CD4-positive, alpha-beta T cell treated with Interleukin-15 for 4 hours (primary cell): ENCODE measurements at places on chromosomes 11 and 22.
A peak's percentile ranks its signal among the peaks of the same experiment; 100 is the strongest.

DNA sequence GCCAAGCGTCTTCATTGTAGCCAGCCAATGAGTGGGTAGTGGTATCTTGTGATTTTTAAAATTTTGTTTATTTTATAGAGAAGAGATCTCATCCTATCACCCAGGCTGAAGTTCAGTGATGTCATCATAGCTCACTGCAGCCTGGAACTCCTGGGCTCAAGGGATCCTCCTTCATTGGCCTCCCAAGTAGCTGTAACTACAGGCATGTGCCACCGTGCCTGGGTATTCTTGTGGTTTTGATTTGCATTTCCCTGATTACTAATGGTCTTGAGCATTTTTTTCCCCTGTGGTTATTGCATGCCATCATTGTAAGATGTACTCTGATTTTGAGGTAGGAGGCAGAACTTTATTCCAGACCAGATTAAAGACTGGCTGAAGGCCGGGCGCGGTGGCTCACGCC, 2.4 kb upstream of the DENND6B start:
- DNase-seq, result no peak

- peak; percentile 78 for DNase-seq
Observed at GRCh38 chr22:19970479-19971275, 29.1 kb upstream of the TXNRD2 start.

GRCh38 chr11:111944651-111945051, 7.5 kb downstream of the DIXDC1 start:
- DNase-seq, result peak; percentile 22

- peak; percentile 46 for DNase-seq
Observed at GRCh38 chr11:94519478-94520084, 7.3 kb downstream of the C11orf97 start.

DNA sequence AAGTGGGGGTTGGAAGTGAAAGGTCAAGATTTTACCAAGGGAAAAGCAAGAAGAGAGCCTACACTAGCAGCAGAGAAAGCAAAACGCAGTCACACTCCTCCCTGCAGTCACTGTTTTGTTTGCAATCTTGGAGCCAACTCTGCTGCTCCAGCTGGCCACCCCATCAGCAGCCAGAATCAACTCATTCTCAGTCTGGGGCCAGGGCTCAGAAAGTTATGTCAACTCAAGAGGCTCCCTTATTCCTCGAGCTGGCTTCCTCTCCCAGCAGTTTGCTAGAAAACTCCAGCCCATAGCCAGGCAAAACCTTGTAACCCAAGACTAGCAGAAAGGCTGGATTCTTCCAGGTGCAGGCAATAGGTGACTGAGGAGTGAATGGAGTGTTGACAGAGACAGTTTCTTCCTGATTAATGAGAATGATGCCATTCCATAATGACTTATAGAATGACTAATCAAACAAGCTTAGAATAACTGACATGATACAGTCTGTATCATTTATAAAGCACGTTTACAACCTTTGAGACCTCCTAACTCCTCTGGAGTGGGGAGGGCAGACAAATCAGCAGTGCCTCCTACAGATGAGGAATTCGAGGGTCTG, 53.4 kb downstream of the P4HA3 start:
- no peak for DNase-seq

DNA sequence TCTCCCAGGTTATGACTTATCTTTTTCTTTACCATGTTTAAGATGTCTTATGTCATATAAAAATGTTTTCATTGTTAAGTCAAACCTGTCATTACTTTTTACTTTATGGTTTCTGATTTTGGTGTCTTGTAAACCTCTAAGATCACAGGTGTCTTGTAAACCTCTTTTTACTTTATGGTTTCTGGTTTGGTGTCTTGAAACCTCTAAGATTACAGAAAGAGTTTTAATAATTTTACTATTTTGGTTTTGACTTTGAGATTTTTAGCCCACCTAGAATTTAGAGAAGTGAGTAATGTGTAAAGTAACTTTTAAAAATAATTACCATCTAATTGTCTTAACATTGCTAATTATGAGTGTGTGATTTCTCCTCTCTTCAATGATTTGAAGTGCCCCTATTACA, 2.6 kb downstream of the CSF2RB start:
- no peak for DNase-seq

DNA sequence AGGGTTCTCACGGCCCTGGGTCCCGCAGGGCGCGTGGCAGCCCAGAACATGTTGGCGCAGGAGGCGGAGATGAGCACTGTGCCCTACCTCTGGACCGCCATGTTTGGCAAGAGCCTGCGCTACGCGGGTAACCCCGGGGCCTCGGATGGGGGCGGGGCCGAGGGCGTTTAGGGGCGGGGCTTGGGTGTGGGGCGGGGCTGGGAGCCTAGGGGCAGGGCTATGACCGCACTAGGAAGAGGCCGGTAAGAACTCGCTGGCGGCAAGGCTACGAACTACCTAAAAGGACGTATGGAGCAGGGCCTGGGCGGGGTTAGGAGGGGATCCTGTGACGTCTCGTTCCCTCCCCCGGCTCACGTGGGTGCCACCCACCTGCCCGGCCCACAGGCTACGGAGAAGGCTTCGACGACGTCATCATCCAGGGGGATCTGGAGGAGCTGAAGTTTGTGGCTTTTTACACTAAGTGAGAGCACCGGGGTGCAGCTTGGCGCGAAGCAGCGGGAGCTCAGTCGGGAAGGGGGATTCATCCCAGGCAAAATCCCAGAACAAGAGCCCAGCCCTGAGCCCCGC, 2.8 kb upstream of the LZTR1 start:
- peak; percentile 33 for DNase-seq

GRCh38 chr11:76794371-76795289, 11.5 kb downstream of the TSKU start:
- no peak for DNase-seq

GRCh38 chr22:28833276-28833923, 33.0 kb upstream of the XBP1 start:
- DNase-seq, result no peak

DNA sequence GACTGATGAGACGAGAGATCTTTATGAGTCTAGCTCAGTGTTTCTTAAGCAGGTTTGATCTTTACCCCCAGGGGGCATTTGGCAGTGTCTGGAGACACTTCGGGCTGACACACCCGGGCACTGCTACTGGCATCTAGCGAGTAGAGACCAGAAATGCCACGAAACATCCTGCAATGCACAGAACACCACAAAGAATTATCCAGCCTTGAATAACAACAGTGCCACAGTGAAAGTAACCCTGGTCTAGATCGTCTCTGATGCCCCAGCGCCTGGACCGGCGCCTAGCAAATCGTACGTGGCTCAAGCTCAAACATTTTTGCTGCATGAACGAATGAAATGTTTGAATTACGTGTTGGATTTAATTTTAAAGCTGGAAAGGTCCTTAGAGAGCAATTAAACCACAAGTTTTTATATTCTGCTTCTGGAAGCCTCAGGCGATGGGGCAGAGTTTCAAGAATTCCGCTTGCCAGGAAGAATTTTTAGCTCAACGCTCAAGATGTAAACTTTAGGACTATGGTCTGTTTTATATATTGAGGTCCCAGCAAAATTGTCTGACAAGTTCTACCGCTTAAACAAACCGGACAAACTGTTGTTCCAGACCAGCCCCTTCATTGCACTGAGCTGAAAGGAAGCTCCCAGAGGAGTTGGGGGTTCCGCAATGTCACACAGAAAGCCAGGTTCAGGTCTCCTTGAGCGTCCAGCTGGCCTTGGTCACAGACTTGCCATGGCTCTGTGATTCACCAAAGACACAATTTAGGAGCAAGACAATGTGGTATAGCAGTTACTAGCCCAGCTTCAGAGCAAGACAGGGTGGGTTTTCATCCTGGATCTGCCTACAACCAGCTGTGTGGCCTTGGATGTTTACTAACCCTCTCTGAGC, 44.2 kb upstream of the SMTN start:
- no peak for DNase-seq

GRCh38 chr11:63791495-63792167, 21.6 kb upstream of the SPINDOC start:
- no peak for DNase-seq

DNA sequence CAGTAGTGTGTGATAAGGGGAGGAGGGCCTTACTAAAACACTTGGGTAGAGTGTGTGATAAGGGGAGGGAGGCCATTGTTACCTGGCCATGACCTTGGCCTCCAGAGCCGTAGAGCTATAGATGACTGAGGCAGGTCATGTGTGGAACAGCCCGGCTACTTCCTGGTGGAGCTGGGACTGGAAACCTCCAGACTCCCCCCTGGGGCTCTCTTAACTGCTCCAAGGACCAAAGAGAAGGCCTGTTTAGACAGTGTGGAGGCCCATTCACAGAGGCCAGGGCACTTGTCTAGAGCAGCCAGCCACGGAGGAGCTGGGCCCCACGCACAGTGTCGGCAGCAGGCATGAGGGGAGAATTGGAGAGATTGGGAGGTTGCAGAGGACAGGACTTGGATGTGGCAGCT, 12.5 kb upstream of the MICALL1 start:
- no peak for DNase-seq

GRCh38 chr22:41772198-41772597, 28.3 kb upstream of the CCDC134 start:
- DNase-seq, result no peak

- no peak for DNase-seq
Observed at GRCh38 chr11:11478687-11479086, 125.6 kb upstream of the CSNK2A3 start.

- DNase-seq, result no peak
Observed at GRCh38 chr11:122253589-122254231, 137.7 kb upstream of the BLID start.

DNA sequence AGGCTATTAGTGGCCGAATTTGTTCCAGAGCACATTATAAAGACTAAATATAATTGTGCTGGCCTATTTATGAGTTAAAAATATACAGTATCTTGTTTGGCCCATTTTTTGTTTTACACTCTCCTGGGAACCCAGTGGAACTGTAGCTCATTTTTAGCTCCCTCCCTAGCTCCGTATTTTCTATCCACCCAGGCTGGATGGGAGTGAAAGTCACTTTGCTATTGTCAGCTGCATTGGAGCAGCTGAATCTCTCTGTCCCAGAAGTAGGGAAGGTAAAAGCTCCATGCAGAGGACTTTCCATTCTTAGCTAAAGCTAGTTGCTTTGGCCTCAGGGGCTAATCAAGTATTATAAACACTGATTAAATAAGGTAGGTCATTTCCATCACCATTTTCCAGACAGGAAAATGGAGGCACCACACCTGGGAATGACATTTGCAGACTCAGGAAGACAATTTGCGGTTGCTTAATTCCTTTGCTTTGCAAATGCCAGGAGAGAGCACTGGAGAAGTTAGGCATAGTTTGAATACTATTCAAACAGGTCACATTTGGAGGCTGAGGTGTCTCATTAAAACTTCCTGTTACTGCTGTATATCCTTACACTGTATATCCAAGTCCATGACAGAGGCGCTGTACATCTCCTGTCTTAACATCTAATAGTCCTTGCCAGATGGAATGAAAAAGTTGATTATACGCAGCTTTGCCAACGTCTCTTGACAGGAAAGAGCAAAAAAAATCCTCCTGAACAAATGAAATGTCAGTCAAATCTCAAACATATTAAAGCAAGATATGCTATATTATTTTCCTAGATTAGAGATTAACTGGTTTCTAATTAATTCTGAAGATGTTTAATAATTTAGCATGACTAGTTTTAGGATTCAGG, 338.1 kb upstream of the KIRREL3 start:
- no peak for DNase-seq

DNA sequence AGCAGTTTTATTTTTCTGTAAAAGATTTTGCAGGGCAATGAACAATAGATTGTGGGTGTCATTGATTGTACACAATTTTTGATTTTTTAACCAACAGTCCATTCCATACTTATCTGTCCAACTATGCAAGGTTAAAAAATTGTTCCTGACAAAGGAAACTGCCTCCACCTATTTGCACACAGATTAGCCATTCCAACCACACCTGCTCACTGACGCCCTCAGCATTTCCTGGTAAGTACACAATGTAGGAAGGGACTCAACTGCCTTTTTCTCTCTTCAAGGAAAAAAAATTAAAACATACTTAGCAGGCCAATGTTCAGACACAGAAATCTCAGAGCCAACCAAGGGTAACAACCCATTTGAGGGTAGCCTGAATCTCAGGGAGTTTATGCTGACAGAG, 4.3 kb upstream of the FUT4 start:
- DNase-seq, result no peak

DNA sequence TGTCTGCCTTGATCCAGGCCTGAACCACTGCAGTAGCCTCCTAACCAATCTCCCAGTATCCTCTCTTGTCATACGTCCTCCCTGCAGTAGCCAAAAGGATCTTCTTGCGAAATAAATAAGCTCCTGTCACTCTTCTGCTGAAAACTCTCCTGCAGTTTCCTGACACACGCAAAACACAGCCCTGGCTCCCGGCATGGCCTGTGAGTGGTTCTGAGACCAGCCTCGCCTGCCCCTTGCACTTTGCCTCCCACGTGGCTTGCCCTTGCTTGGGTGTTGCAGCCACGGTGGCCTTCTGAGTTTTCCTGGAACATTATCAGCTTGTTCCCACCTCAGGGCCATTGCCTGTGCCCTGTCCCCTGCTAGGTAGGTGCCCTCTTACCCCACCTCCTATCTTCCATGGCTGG, 7.2 kb downstream of the ZC3H7B start:
- DNase-seq, result no peak

GRCh38 chr22:21602579-21602978, 27.2 kb downstream of the YDJC start:
- no peak for DNase-seq

GRCh38 chr11:123183391-123184099, 11.5 kb downstream of the CLMP start:
- no peak for DNase-seq

GRCh38 chr11:86108890-86109638, 40.2 kb upstream of the PICALM start:
- DNase-seq, result no peak

DNA sequence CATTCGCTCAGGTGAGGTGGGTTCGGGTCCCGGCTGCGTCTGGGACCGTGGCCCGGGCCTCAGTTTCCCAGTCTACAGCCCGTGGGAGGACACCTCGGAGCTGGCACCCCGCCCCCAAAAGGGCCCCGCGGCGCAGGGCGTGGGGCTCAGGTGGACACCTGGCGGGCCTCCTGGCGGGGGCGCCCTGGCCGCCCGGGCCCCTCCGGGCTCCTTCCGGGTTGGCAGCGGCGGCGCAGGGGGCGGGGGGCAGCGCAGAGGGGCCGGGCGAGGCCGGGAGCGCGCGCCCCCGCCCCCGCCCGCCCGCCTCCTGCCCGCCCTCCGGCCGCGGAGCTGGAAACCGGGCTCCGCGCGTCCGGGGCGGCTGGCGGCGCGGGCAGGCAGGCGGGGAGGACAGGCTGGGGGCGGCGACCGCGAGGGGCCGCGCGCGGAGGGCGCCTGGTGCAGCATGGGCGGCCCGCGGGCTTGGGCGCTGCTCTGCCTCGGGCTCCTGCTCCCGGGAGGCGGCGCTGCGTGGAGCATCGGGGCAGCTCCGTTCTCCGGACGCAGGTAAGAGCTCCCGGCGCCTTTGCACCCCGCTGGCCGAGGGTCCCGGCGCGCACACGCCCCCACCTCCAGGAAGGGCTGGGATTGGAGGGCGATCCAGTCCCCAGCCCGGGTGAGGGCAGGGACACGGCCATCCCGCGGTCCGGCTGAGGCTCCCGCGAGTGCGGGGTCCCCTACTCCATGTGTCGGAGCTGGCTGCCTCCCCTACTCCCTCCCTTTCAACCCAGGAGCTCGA, at the start of gene EMID1:
EMID1 (plus strand) TSS at position 303 of the 778 bp plus-strand sequence; CDS start at position 446, 143 bp downstream.
- no peak for DNase-seq

DNA sequence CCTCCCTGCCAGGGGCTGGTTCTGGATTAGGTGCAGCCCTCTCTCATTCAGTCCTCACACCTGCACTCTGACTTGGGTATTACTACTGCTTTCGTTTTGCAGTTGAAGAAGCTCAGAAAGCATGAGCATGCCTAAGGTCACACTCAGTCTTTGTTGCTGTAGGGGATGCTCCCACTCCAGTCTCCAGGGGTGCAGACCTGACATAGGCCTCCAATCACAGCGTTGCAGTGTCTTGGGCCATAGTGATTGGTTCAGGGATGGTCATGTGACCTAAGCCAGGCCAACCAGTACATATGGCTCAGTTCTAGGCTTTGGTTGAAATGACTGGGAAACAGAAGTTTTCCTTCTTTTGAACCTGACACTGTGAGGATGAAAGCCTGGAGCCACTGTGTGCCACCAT, 61.7 kb downstream of the FBXO7 start:
- DNase-seq, result no peak
